ENCODE measurements at places on chromosomes 6 and 20.

DNA sequence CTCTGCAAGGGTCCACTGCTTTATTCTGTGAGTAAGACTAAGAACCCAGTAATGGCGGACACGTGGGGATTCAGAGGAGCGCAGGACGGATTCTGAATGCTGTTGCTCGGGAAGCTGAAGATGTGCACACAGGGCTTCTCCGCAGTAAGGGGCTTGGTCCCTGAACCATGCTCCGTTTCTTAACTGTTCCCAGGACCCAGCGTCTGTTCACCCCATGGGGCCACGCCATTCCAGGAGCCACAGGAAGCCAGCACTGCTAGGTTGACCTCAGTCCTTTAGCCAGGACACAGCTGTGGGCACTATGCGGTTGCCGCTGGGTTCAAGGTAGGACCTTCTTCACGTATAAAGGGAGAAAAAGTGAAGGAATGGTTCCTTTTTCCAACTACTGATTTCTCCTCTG, 59.8 kb downstream of the IRF4 start:
- no peak for DNase-seq

DNA sequence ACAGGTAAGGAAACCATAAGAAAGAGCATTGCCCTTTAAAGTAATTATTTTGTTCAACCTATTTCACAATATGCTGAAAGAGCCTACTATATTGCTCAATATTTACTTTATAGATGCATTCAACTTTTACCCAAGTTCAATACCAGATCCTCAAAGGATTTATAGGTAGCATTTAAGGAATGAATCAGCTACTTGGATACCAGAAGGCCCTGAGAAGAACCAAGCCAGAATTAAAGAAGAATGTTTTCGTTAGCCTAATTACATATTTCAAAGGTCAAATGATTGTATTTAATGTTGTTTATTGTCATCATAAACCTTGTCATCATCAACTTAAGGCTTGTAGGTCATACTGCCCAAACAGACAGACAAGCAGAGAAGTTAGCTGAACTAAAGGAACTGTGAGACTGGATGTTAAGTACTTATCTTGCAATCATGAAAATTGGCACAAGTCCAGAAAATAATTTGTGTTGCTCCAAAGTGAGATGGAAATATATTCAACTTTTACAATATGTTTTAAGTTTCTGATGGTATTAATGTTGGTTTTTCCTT, 636.7 kb downstream of the RFPL4B start:
- no peak for DNase-seq

- DNase-seq = no peak
Measured at GRCh38 chr6:66190858-66191257, 483.8 kb upstream of the EYS start.

- DNase-seq = no peak
Measured at GRCh38 chr6:159608961-159609651, 83.9 kb downstream of the SOD2 start.

DNA sequence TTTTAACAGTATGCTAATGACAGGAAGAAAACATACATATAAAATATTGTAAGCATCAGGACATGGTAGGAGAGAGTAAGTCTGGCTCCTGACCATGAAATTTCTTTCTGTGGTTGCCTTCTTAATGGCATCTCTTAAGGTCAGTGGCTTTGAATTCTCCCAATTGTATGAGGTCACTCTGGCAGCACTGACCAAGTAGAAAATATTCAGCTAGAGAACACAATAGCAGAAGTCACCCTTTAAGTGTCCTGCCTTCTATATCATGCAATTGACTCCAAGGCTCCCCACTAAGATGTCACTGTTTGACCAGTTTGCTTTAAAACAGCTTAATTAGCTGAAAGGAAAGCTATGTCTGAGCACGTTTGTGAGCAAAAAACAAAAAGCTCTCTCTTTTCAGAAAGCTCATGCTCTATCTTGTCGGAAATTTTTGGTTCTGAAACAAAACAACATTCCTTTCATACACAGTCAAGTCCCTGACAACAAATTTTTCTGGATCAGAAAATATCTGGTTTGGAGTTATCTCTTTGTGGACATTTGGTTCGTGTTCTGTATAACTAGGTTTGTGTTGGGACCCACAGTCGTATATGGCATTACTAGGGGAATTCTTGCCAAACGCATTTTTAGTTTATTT, 120.9 kb upstream of the IFNGR1 start:
- DNase-seq = no peak

Data from activated gamma-delta T cell (primary cell).